ENCODE measurements at places on chromosomes 7 and 10.

DNA sequence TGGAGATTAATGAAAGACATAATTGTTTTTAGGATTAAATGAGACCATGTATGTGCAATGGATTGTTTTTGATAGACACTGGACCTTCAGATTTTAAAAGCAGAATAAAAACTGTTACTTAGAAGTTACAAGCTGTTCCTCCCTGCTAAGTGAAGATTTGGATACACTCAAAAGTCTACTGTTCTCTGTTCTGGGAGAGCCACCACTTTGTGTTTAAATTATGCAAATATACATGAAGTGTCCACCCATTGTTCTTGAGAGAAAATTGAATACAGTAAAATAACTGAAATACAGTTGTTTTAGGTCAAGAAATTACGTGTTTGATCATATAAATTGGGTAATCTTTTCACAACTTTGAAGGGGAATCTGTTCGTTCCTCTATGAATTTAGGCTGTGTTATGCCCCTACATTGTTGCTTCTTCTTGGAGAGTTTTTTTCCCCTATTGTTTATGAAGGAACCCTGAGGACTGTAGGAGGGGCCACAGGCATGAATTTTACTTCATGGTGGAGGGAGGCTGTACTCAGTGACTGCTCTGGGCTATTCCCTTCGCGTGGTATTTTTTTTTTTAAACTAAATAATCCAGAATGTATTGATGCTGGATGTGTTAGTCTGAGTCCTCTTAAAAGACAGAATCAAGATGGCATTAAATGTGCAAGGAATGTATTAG is 18.6 kb upstream of the VCL start:
- DNase-seq, result no peak

GRCh38 chr7:150442811-150443210 is 7.6 kb upstream of the GIMAP8 start:
- DNase-seq, result no peak

DNA sequence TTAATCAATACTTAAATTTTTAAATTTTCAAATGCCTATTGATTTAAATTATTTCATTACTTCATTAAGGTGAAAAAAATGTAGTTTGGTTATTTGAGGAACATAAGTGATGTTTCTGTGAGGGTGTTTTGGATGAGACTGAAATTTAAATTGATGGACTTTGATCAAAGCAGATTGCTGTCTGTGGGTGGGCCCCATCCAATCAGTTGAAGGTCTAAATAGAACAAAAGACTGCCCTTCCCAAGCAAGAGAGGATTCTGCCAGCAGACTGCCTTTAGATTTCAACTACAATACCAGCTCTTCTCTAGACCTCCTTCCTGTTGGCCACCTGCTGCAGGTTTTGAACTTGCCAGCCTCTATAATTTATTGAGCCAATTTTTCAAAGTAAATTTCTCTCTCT is 14.5 kb upstream of the GPR37 start:
- DNase-seq, result no peak

- no peak for DNase-seq
Measured at GRCh38 chr10:121690970-121691369, 92.7 kb upstream of the FGFR2 start.

DNA sequence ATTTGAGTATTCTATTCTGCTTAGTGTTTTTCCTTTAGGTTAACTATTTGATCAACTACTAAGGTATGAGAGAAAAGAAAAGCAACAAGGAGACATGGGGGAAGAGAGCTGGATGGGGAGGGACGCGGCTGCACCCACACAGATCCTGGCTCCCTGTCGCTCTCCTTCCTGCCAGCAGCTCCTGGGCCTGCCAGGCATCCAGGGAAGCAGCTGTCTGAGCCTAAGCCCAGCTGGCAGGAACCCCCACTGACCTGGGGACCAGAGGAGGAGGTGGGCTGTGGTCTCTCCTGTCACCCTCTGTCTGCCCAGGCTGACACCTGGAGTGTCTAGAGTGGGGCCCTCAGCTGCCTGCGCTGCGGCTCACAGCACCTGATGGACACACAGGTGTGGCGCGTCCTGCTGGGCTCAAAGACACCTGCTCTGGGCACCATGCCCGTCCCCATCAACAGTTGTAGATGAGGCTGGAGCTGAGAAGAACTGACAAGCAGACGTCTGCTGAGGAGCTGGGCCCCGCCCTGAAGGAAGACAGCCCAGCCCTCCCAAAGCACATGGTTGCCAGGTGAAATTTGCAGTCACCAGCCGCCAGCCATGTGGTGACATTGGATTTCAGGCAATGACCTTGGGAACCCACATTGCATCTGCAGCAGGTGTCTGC is 207.9 kb downstream of the PLXNA4 start:
- DNase-seq, result no peak

- DNase-seq, result no peak
Measured at GRCh38 chr10:1230138-1230537, 174.0 kb downstream of the WDR37 start.

DNA sequence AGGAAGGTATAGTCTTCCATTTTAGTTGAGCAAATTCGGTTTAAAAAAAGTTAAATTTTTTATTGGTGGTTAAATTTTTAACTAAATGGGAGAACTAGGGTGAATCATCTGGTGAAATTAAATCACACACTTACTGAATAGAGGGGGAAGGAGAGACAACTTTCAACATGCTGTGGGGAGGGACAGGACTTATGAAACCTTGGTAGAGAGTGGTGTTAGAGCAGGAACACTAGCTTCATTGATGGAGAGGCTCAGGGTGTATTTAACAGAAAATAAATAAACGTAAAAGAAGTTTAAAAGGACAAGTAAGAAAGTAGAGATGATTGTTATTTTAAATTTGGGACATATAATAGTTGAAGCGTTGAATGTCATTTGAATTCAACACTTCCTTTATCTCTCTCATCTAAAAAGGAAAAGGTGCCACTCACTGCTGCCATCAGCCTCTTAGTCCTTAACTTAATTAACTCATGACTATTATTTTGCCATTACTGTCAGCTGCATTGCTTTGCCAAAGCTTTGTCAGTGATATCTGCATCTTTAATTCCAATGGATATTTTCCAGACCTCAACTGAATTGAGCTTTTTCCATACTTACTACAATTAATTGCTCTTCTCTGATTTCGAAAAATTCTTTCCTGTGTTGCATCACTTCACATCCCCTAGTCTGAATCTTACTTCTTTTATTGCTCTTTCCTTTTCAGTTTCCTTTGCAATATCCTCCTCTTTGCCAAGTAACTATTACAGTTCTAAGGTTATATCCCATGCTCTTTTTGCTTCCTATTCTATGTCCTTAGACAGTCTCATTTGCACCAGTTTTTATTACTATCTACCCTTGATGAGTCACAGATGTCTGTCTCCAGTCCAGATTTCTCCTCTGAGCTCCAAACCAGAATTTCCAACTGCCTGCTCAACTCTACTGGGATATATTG is 71.7 kb downstream of the GNAT3 start:
- no peak for DNase-seq

DNA sequence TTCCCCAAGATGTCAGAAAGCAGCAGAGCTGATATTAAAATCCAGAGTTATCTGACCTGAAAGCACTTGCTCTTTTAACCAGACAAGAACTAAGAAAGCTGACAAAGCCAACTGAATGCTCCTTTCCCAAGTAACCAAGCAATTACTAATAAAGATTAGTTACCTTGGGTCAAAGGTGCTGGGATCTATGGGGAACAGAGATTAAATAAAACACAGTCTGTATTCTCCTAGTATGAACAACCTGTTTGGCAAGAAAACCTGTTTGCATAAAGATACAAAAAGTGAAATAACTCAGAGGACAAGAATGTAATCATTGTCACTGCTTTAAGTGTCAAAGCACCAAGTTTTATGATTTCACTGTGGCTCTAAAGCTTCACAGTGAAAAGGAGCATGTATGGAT is 35.7 kb downstream of the ITPRID1 start:
- no peak for DNase-seq

Data from HS-27A (cell line).